ENCODE measurements at places on chromosomes 1 and 21.

GRCh38 chr1:206885341-206886060 is 11.7 kb upstream of the IL24 start:
- no peaks in the 10 kb centered on the region for H3K4me1 ChIP-seq
- H3K36me3 ChIP-seq, result no peaks in the 10 kb centered on the region
- no peak overlapping the region for H3K4me3 ChIP-seq
- no peak overlapping the region for H3K27ac ChIP-seq
- H3K27me3 ChIP-seq, result no peaks in the 10 kb centered on the region

GRCh38 chr21:36255663-36256062 is 64.3 kb upstream of the MORC3 start:
- DNase-seq, result no peak
- H3K4me1 ChIP-seq, result no peaks in the 10 kb centered on the region
- no peaks in the 10 kb centered on the region for H3K36me3 ChIP-seq
- H3K27me3 ChIP-seq, result no peaks in the 10 kb centered on the region

- H3K27ac ChIP-seq, result no peak overlapping the region
- H3K27me3 ChIP-seq, result peaks cover 2% of the 10 kb centered on the region
- H3K4me1 ChIP-seq, result no peaks in the 10 kb centered on the region
- DNase-seq, result no peak
These were observed 877.7 kb upstream of the PRMT6 start for GRCh38 chr1:106178791-106179190.

DNA sequence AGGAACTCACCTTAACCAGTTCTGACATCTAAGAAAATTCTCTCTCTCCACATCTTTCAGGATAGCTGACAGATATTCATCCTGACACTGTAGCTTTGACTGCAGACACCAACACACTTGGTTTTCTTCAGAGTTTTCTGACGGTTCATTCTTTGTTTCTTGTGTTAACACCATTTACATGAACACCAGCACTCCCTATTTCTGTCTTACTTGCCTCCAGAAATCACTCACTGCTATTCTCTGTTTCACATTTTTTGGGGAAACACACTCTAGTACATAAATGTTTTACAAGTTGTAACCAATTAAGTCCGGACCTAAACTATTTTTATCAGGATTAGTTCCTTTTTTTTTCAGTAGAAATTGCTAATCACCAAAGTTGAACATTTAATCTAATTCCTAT is 15.4 kb downstream of the FLVCR1 start:
- no peak overlapping the region for H3K4me3 ChIP-seq
- H3K27me3 ChIP-seq, result no peaks in the 10 kb centered on the region
- H3K36me3 ChIP-seq, result no peaks in the 10 kb centered on the region
- no peak overlapping the region for H3K27ac ChIP-seq

GRCh38 chr1:202004711-202005110 is 5.7 kb upstream of the ELF3 start:
- no peaks in the 10 kb centered on the region for H3K27me3 ChIP-seq
- H3K4me1 ChIP-seq, result no peaks in the 10 kb centered on the region
- H3K27ac ChIP-seq, result no peak overlapping the region
- H3K36me3 ChIP-seq, result no peaks in the 10 kb centered on the region
- H3K4me3 ChIP-seq, result no peak overlapping the region

GRCh38 chr1:89125913-89126580 is at the start of gene GBP2:
GBP2 (minus strand) TSS chr1:89126114; CDS start chr1:89121966, 4,148 bp downstream.
- no peaks in the 10 kb centered on the region for H3K27me3 ChIP-seq
- H3K4me3 ChIP-seq, result peak within 1 kb of the TSS; percentile 100
- peaks cover 13% of the 10 kb centered on the region for H3K4me1 ChIP-seq
- H3K36me3 ChIP-seq, result peaks cover 3% of the 10 kb centered on the region
- DNase-seq, result no peak

DNA sequence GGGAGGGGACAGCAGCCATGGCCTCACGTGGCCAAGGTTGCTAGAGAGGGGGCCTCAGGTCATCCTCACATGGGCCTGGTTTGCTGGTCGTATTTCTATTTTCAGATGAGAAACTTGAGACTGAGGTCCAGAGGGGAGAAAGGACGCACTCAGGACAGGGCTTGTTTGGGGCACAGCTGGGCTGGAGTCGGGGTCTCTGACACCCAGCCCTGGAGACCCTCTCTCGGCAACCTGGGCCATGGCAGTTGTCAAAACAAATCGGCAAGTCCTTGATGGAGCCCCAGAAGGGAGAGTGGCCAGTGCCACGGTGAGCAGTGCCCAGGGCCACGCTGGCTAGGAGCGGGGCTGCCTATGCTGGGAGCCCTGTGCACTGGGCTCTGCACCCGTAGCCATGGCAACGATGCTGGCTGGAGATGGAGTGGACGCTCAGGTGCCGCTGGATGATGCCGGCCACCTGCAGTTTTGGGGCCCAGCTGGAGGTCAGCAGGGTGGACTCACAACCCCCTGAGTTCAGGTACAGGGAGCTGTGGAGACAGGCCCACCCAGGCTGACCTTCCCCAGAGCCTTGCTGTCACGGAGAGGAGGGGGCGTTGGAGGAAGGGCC is 11.1 kb downstream of the LRRC3 start:
- no peak for DNase-seq
- no peak overlapping the region for H3K27ac ChIP-seq
- H3K4me3 ChIP-seq, result no peak overlapping the region
- no peaks in the 10 kb centered on the region for H3K27me3 ChIP-seq
- H3K36me3 ChIP-seq, result no peaks in the 10 kb centered on the region
- no peaks in the 10 kb centered on the region for H3K4me1 ChIP-seq

DNA sequence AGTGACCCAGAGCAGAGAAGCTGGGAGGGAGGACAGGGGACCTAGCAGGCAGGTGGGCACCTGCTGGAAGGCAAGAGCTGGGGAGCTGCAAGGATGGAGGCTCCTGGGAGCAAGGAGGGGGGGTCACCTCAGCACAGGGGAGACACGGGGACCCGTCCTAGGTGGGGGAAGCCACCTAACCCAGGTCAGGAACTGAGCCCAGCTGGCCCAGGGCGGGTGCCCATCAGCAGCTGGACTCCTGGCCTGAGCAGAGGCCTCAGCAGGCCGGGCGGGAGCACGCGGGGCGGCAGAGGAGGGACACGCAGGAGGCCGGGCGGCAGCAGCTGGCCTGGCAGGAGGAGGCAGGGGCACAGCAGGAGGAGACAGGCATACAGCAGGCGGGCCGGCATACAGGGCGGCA is 949 bp downstream of the KRTAP10-1 start:
- H3K36me3 ChIP-seq, result no peaks in the 10 kb centered on the region
- H3K27ac ChIP-seq, result no peak overlapping the region
- no peak overlapping the region for H3K4me3 ChIP-seq
- DNase-seq, result no peak
- no peaks in the 10 kb centered on the region for H3K27me3 ChIP-seq

DNA sequence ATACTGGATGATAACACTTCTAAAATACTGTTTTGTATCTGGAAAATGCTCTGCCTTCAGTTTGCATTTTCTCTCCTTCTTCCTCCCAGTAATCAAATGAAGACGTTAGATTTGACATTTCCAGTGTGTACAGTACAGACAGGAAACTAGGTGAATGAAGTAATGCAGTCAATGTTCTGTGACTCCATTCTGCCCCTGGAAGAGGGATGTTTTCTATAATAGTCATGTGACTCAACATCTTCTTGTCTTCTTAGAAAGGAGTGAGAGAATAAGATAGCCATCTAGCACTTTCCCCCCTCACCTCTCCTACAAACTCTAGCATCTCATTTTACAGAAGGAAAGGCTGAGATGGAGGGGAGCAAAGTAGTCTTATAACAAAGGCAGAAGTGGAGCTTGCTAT is 77.6 kb downstream of the DDR2 start:
- no peaks in the 10 kb centered on the region for H3K36me3 ChIP-seq
- H3K4me3 ChIP-seq, result no peak overlapping the region
- H3K27me3 ChIP-seq, result no peaks in the 10 kb centered on the region
- no peak for DNase-seq
- peak overlapping the region; percentile 27 for H3K27ac ChIP-seq

GRCh38 chr21:35658242-35658641 is 402.1 kb downstream of the SETD4 start:
- H3K4me1 ChIP-seq, result no peaks in the 10 kb centered on the region
- no peak overlapping the region for H3K27ac ChIP-seq
- no peaks in the 10 kb centered on the region for H3K27me3 ChIP-seq
- H3K36me3 ChIP-seq, result no peaks in the 10 kb centered on the region
- no peak overlapping the region for H3K4me3 ChIP-seq

DNA sequence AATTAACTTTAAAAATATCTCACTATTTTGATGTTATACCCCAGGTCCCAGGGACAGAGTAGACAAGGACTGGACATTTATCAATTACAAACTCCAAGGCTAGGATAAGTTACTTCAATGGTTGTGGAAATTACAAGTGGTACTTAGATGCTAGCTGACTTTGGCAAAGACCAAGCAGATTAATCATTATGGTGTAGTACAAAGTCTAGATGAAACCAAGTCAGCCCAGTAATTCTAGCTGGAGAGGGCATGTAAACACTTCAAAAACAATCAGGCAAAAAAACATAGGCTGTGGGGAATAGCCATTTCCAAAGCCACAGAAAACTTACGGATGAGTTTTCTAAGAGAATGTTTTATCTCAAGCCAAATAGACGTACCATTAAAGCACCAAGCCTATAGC is 124.5 kb downstream of the TSEN15 start:
- H3K27me3 ChIP-seq, result no peaks in the 10 kb centered on the region
- H3K27ac ChIP-seq, result no peak overlapping the region
- H3K4me3 ChIP-seq, result no peak overlapping the region
- H3K36me3 ChIP-seq, result no peaks in the 10 kb centered on the region
- H3K4me1 ChIP-seq, result no peaks in the 10 kb centered on the region
- no peak for DNase-seq

DNA sequence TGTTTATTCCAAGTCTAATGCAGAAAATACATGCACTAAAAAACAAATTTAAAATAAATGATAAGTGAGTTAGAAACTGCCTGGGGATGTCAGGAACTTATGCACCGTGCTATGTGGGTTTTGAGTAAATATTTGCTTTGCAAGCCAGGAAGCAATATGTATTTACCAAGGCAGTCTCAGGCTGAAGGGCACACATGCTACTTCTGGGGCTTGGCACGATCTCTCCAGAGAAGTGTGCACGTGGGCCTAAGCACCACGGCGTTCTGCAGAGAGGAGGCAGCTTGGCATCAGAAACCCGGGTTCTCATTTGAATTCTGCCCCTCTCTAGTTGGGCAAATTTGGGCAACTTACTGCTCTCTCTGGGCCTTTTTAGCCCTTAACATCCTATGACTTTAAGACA is 72.6 kb upstream of the ROR1 start:
- no peaks in the 10 kb centered on the region for H3K36me3 ChIP-seq

GRCh38 chr1:185957441-185958363 is 223.5 kb downstream of the HMCN1 start:
- no peak for DNase-seq
- no peak overlapping the region for H3K4me3 ChIP-seq
- H3K27me3 ChIP-seq, result no peaks in the 10 kb centered on the region

DNA sequence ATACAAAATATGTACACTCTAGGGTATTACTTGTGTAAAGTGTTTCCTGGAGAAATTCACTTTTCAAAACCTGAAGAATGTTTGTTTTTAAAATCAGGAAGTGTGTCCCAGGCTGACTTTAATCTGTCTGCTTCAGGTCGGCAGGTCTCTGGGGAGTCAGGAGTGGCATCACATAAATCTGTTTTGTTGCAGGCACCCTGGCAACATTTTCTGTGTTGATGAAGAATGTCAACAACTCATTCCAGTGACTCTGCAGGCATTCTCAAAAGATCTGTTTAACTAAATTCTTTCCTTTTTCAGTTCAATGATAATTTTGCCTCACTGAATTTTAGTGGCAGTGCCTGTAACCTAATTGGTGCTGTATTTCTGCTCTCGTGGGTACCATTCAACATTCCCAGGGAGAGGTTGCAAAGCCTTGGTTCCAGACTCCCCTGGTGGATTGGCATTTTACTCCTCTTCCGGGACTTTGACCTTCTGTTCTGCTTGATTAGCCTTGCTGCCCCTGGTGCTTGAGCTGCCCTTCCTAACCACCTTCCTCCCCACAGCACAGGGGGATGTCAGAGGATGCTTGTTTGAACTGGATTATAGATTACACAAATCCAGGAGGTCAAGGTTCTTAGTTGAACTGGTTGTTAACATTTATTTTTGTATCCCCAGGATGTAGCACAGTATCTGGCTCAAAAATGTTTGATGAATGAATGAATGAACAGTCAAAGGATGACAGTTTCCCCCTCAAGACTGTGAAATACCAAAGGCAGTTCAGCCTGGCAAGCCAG is 55.4 kb upstream of the LPGAT1 start:
- no peaks in the 10 kb centered on the region for H3K4me1 ChIP-seq
- no peak overlapping the region for H3K27ac ChIP-seq
- no peak for DNase-seq
- no peak overlapping the region for H3K4me3 ChIP-seq
- H3K27me3 ChIP-seq, result no peaks in the 10 kb centered on the region

- H3K4me3 ChIP-seq, result no peak overlapping the region
- H3K4me1 ChIP-seq, result no peaks in the 10 kb centered on the region
- no peak for DNase-seq
- no peak overlapping the region for H3K27ac ChIP-seq
These were observed 67.2 kb upstream of the SELENON start for GRCh38 chr1:25732821-25733220.

- no peak overlapping the region for H3K27ac ChIP-seq
- no peaks in the 10 kb centered on the region for H3K27me3 ChIP-seq
- no peak for DNase-seq
- H3K4me3 ChIP-seq, result no peak overlapping the region
- H3K4me1 ChIP-seq, result no peaks in the 10 kb centered on the region
These were observed 18.3 kb downstream of the MAB21L3 start for GRCh38 chr1:116129537-116129936.

- H3K27ac ChIP-seq, result no peak overlapping the region
- peak; percentile 85 for DNase-seq
- peak overlapping the region; percentile 58 for H3K4me3 ChIP-seq
- H3K27me3 ChIP-seq, result no peaks in the 10 kb centered on the region
- H3K36me3 ChIP-seq, result no peaks in the 10 kb centered on the region
These were observed 236.5 kb upstream of the JUN start for GRCh38 chr1:59020151-59020997.

- no peak for DNase-seq
- H3K27me3 ChIP-seq, result no peaks in the 10 kb centered on the region
- no peaks in the 10 kb centered on the region for H3K4me1 ChIP-seq
These were observed 144.9 kb upstream of the HP1BP3 start for GRCh38 chr1:20931930-20932436.

DNA sequence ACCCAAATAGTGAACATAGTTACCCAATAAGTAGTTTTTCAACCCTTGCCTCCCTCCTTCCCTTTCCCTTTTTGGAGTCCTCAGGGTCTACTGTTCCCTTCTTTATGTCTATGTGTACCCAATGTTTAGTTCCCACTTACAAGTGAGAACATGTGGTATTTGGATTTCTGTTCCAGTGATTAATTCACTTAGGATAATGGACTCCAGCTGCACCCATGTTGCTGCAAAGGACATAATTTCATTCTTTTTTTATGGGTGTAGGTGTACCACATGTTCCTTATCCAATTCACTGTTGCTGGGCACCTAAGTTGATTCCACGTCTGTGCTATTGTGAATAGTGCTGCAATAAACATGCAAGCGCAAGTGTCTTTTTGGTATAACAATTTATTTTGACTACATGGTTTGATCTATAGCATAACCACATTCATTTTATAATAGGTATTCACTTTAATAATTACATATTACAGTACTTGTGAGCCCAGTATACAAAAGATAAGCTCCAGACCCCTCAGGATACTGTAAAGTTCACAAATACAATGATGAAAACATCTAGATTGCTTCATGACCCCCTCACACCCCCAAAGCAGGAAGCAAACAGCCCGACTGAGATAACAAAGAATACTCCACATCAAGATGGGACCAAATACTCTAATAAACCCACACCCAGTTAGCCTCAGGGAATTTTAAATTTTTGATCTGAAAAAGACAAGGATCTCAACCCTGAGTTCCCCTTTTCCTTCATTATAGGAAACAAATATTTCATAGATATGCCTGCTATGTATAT is 45.3 kb downstream of the PUM1 start:
- H3K36me3 ChIP-seq, result peaks cover 1% of the 10 kb centered on the region
- no peak for DNase-seq
- H3K4me3 ChIP-seq, result no peak overlapping the region
- H3K27me3 ChIP-seq, result no peaks in the 10 kb centered on the region
- H3K27ac ChIP-seq, result no peak overlapping the region
